ENCODE measurements at places on chromosomes 1 and 21. TPM values are rescaled to one million over a fixed set of nuclear protein-coding genes. Genes with fewer than 3 reads are reported as not detected.

The CCDC17 gene
- total RNA-seq, result 0.87 TPM

The TMEM50A gene
- total RNA-seq, result 261 TPM

The SLC35F3 gene
- not detected for total RNA-seq

The HSD3B2 gene
- not detected for total RNA-seq

The PEAR1 gene
- total RNA-seq, result 16.5 TPM

The CFHR5 gene
- total RNA-seq, result not detected

The SIPA1L2 gene
- total RNA-seq, result 24.1 TPM

The HAPLN2 gene
- total RNA-seq, result not detected

The AQP10 gene
- total RNA-seq, result not detected

The TGFB2 gene
- total RNA-seq, result 9.5 TPM

The HSPA6 gene
- total RNA-seq, result 0.22 TPM
